Skin of body (tissue), 3 donors: ENCODE measurements at places on chromosomes 3 and 15. TPM values are rescaled to one million over a fixed set of nuclear protein-coding genes. Genes with fewer than 3 reads are reported as not detected.
A peak's percentile ranks its signal among the peaks of the same experiment; 100 is the strongest.

DNA sequence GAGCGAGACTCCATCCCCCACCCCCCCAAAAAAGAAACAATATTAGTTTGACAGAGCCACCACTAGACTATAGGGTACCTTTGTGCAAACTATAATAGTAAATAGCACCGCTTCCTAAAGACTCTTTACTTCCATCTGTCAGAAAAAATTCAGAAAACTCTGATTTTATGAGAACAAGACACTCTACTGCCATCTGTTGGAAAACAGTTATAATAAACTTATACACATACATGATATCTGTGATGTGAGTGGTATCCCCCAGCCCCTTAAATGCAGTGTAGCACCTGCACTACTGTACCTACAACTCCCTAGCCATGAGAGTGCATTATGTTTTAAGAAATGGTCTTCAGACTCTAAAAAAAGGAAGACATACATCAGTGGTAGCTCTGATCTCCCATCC, 47.1 kb upstream of the CTDSPL start:
- no peak for DNase-seq

DNA sequence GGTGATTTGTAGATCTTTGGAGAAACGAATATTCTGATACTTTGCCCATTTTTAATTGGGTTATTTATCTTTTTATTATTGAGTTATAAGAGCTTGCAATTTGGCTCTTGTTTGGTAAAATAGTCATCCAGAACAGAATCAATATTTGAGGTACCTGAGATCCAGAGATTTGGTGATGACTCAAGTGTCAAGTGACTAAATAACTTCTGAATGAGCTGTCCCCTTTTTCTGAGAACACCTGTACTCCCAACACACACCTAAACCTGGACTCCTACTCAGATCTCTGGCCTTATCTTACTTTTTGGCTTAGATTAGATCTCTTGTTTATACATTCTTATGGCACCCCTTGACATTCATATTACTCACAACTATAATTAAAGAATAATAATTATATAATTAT, 3.1 kb upstream of the TRA2B start:
- DNase-seq = peak; percentile 11

GRCh38 chr3:73813291-73813690, 188.6 kb upstream of the PDZRN3 start:
- peak; percentile 75 for DNase-seq

DNA sequence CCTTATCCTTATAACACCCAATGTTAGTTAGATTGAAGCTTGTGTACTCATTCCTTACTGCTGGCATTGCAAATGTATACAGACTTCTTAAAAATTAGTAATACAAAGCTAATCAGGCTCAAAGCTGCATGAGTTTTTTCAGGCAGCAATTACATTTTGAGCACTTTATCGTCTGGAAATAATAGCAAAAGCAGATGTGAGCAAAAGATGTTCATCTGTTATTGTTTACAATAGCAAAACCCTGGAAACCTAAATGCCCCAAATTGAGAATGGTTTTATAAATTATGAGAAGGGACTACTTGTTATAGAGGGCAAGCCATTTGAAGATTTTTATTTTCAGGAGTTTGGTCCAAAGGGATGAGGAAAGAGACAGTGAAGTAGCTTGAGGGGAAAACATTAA, 126.4 kb downstream of the GADL1 start:
- peak; percentile 8 for DNase-seq

DNA sequence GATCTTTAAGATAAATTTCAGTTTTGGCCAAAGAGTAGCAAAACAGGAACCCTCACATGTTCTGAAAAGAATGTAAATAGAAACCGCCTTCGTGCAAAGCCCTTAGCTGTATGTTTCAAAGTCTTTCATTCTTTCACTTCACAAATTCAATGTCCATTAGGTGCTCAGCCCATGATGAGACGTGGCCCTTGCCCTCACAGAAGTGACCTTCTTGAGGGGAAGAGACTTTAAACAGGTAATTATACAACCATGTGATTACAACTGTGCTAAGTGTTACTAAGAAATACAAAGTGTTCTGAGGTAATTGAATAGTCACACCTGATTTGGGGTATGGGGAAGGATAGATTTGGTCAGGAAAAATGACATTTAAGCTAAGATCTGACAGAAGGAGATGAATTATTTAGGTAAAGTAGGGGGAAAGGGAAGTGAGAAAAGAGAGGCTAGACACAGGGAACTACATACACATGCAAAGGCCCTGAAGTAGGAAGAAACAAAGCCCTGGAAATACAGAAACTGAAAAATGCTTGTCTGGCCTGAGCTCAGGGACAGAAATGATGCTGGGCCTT, 19.6 kb downstream of the HSPBAP1 start:
- no peak for DNase-seq

GRCh38 chr3:72123908-72124441, 339.0 kb upstream of the PROK2 start:
- peak; percentile 78 for DNase-seq

- no peak for DNase-seq
Measured at GRCh38 chr15:76998663-76999285, 3.8 kb downstream of the PSTPIP1 start.

The UBL7 gene
- 18.6 TPM for total RNA-seq

The GCSAM gene
- 1.2 TPM for total RNA-seq

The CEP19 gene
- total RNA-seq = 1.3 TPM

DNA sequence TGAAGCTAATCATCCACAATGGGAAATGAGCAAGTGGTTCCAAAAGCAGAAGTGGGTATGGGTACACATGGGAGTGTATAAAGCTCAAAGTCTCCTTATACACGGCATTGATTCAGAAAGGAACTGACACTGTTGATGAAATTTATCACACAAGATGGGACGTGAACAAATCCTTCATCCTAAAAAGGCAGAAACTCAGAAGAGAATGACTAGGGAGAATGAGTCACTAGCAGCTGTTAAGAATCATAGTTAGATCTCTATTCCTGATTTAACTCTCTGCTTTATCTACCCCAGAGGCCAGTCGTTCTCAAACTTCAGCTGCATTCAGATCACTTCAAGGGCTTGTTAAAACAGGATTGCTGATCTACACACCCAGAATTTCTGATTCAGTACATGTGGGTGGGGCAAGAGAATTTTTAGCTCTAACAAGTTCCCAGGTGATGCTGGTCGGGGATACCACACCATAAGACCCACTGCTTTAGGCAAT, 97.7 kb upstream of the PHLDB2 start:
- peak; percentile 79 for DNase-seq

DNA sequence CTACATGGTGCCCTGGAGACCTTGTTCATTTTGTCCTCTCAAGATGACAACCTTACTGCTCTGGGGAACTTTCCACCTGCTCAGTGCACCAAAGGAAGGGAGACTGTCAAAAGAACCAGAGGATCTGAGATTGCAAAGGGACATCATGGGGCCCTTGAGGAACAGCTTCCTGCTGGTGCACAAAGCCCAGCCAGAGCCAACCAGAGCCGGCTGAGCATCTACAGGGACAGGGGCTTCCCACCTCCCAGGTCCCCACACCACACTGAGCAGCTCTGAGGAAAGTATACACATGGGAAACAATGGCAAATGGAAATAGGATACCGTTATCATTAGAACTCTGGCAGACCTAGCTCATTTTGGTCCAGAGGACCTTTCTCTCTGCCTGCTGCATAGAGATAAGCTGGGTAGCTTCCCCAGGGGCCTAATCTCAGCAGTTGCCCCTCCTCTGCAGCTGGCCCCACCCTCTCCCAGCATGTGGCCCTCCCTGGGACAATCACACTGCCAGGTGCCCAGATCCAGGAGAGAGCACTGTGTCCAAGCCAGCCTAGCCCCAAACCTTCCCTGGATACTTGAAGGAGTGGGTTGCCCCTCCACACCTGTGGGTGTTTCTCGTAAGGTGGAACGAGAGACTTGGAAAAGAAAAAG, 123.4 kb upstream of the PRR20G start:
- DNase-seq = no peak

DNA sequence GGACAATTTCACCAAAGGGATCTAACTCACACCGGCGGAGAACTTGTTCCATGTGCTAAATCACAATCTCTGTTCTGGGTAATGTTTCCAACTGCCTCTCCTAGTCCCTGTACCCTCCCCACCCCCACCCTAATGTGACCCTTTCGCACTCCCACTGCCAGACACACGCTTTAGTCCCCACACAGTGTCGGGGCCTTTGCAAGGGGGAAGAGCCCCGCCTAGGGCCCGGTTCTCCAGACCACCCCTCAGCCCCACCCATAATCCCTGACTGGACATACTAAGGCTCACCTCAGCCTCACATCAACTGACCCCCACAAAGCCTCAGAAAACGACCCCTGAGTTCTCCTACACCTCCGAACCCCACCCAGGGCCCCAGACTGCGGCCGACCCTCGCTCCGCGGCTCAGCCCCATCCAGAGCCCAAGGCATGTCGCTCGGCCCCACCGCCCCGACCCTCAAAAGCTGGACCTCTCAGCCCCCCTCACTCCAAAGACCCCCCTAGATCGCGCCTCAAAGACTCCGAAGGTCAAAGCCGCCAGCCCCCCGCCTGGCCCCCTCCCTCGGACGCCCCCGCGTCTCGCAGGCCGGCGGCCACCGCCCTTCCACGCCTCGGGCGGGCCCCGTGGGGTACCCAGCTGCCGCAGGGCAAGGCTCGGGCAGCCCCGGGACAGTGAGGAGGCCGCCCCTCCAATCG, 72.0 kb upstream of the MAP4 start:
- DNase-seq = no peak

The THPO gene
- total RNA-seq = 68.1 TPM

GRCh38 chr3:128588147-128588546, 62.5 kb downstream of the RPN1 start:
- no peak for DNase-seq

DNA sequence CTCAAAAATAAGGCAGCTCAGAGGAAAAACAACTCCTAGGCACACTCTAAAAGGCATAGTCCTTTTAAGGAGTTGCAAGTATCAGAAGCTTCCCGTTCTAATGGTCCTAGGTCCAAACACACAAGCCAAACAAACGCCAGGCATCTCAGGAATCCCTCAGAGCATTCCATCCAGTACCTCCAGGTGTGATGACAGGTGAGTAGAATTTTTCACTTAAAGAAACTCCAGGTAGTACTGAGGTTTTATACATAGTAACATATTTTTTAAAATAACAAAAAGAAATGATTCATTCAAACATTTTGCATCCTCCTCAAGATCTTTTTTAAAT, 1092.3 kb downstream of the TUSC7 start:
- no peak for DNase-seq

DNA sequence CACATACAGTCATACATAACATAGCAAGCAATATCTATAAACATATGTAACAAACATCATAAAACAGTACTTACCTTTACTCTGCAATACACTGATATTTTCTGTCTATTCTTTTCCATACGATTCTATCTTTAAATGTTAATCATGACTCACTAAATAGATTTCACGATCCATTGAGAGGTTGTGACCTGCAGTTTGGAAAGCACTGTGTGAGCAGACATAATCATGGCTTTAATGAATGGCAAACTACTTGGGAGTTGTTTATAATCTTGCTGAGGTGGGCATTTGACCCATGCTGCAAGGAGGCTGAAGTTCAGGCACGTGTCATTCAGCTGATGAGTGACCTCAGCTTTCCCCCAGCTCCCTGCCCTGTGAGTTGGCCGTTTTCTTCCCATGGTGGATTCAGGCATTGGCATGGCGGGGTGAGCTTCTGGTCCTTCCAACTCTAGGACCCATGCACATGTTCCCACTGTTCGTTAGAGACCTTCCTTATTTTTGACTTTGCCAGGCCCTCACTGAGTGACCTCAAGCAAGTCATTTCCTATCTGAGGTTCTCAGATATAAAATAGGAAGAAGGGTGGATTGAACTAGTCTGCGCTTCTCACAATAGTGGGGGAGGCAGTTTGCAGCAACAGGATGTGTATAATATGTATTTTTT, 41.7 kb downstream of the PAQR5 start:
- DNase-seq = no peak

- no peak for DNase-seq
Measured at GRCh38 chr3:80688814-80689213, 921.0 kb upstream of the ROBO1 start.
